ENCODE measurements at places on chromosomes 7 and 10. TPM values are rescaled to one million over a fixed set of nuclear protein-coding genes. Genes with fewer than 3 reads are reported as not detected.

The MINDY3 gene
- total RNA-seq, result 50.0 TPM

The TUBGCP2 gene
- total RNA-seq, result 27.9 TPM

The GIMAP8 gene
- 31.5 TPM for total RNA-seq

The OR2A12 gene
- not detected for total RNA-seq

The PHTF2 gene
- 6.4 TPM for total RNA-seq

The MYH16 gene
- not detected for total RNA-seq

The LDB1 gene
- 50.5 TPM for total RNA-seq

The ATXN7L1 gene
- 22.4 TPM for total RNA-seq

The HIP1 gene
- total RNA-seq, result 13.5 TPM

The GIMAP5 gene
- 22.6 TPM for total RNA-seq

The GPR158 gene
- total RNA-seq, result not detected

The IGFBP1 gene
- not detected for total RNA-seq

The SPDYE18 gene
- total RNA-seq, result 2.6 TPM

DNA sequence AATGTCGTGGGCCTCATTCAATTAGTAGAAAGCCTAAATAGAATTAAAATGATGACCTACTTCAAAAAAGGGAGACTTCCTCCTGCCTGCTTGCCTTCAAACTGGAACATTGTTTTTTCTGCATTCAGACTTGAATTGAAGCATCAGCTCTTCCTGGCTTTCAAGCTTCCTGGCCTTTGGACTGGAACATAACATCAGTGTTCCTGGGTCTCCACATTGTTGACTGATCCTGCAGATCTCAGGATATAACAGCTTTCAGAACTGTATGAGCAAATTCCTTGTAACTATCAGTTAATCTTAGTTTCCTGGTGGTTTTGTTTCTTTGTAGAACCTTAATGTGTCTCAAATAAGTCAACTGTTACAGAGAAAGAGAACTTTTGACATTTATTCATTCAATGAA is 18.6 kb downstream of the MAGI2 start:
- no peak overlapping the region for H3K27ac ChIP-seq
- no peaks in the 10 kb centered on the region for H3K27me3 ChIP-seq
- no peaks in the 10 kb centered on the region for H3K36me3 ChIP-seq
- no peak overlapping the region for H3K4me3 ChIP-seq
- H3K4me1 ChIP-seq, result no peaks in the 10 kb centered on the region
- no peak for DNase-seq

DNA sequence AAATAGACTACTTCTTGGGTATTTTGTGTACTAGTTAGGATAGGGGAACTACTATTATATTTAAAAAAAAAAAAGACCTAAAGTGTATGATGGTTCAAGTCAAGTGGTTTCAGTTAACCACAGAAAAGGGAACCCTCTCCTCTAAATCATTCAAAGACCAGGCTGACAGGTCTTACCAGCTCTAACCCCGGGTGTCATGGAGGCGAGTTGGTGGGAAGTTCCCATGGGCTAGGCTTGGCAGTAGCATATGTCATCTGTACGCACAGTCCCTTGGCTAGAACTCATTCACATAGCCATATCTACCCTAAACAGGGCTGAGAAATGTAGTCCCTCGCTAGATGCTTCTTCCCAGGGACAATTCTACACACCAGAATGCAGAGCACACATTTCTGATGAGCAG is 37.7 kb upstream of the KCNMA1 start:
- H3K27ac ChIP-seq, result no peak overlapping the region
- no peak for DNase-seq
- no peaks in the 10 kb centered on the region for H3K36me3 ChIP-seq
- no peak overlapping the region for H3K4me3 ChIP-seq
- H3K4me1 ChIP-seq, result no peaks in the 10 kb centered on the region

DNA sequence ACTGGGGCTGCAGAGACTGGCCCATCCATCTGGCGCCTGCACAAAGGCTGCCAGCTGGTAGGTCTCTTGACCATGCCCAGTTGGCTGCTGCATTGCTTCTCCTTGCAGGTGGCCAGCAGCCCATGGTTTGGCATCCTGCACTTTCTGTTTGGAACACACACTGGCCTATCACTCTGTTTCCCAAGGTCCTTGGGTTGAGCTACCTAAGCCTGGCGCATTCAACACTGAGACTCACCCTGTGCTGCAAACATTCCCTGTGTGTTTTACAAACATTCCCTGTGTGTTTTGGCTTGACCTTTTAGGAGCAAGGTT is 55.5 kb downstream of the TACR2 start:
- H3K36me3 ChIP-seq, result no peaks in the 10 kb centered on the region

- no peaks in the 10 kb centered on the region for H3K27me3 ChIP-seq
- no peak for DNase-seq
- H3K4me3 ChIP-seq, result no peak overlapping the region
- H3K27ac ChIP-seq, result no peak overlapping the region
- no peaks in the 10 kb centered on the region for H3K36me3 ChIP-seq
- no peaks in the 10 kb centered on the region for H3K4me1 ChIP-seq
Observed at GRCh38 chr10:1187855-1188557, 131.8 kb downstream of the WDR37 start.

GRCh38 chr10:129622291-129622690 is 155.2 kb downstream of the MGMT start:
- H3K36me3 ChIP-seq, result no peaks in the 10 kb centered on the region
- no peak for DNase-seq
- H3K27me3 ChIP-seq, result no peaks in the 10 kb centered on the region
- no peak overlapping the region for H3K4me3 ChIP-seq
- no peak overlapping the region for H3K27ac ChIP-seq

GRCh38 chr7:152137476-152138025 is 112.1 kb downstream of the GALNT11 start:
- no peaks in the 10 kb centered on the region for H3K36me3 ChIP-seq
- no peaks in the 10 kb centered on the region for H3K4me1 ChIP-seq

- H3K36me3 ChIP-seq, result no peaks in the 10 kb centered on the region
- DNase-seq, result no peak
- H3K27me3 ChIP-seq, result no peaks in the 10 kb centered on the region
Observed at GRCh38 chr7:97466071-97466470, 265.8 kb upstream of the TAC1 start.

DNA sequence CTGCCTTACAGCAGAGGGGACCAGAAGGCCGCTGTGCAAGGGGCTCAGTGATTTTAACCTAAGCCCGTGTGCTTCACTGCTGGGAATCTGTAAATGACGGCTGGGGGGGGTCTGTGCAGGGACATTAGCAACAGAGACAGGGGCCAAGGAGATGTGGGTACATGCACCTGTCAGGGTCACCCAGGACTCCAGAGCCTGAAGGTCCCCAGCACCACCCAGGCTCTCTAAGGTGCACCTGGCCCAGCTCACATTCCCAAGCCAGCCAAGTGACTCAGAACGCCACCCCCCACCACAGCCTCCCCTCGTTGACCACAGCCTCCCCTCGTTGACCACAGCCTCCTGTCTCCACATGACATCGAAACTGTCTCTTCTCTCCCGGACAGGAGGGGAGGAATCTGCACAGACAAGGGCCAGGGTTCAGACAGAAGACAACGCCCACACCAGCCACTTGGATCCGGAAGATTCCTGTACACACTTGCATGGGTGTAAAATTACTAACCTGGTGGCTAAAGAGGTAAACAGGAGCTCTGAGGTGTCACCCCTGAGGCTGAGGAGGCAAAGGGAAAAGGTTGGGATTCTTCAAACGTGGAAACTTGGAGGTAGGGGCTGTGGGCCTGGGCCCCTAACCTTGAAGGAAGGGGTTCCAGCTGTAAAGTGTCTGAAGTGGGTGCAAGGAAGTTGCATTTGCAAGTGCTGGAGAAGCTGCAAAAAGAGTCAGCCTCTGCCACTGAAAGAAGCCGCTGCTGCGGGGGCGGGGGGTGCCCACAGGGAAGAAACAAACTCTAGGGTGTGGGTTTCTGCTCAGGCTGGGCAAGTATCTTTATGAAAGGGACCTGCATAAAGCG is 27.0 kb downstream of the CALML3 start:
- H3K4me1 ChIP-seq, result no peaks in the 10 kb centered on the region
- no peak for DNase-seq
- H3K4me3 ChIP-seq, result no peak overlapping the region

GRCh38 chr10:1923586-1923985 is 186.3 kb upstream of the ADARB2 start:
- no peak for DNase-seq
- no peaks in the 10 kb centered on the region for H3K4me1 ChIP-seq
- no peak overlapping the region for H3K4me3 ChIP-seq
- H3K36me3 ChIP-seq, result no peaks in the 10 kb centered on the region

- peak overlapping the region; percentile 65 for H3K27ac ChIP-seq
- no peak for DNase-seq
- no peaks in the 10 kb centered on the region for H3K27me3 ChIP-seq
- H3K36me3 ChIP-seq, result no peaks in the 10 kb centered on the region
- peaks cover 8% of the 10 kb centered on the region for H3K4me1 ChIP-seq
Observed at GRCh38 chr10:78757344-78757925, 311.3 kb upstream of the ZMIZ1 start.

DNA sequence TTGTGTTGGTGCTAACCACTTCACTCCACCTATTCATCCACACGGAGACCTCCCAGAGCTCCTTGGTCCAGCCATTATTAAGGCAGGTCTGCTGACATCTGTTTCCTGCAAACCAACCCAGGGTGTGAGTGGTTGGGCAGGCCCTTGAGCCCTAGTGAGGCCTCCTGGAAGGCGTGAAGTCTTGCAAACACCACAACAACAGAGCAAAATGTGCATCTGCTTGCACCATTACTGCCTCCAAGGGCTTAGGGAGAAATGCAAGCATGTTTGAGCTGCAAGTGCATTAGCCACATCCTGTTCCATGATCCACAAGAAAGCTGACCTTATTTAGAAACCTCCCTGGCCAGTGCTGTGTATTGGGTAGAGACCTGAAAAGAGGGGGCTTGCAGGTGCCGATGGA is 325.5 kb downstream of the GRID1 start:
- H3K27ac ChIP-seq, result no peak overlapping the region
- H3K4me1 ChIP-seq, result no peaks in the 10 kb centered on the region
- no peaks in the 10 kb centered on the region for H3K36me3 ChIP-seq

GRCh38 chr7:107173691-107174406 is 5.0 kb downstream of the HBP1 start:
- H3K27me3 ChIP-seq, result no peaks in the 10 kb centered on the region
- H3K36me3 ChIP-seq, result no peaks in the 10 kb centered on the region
- DNase-seq, result no peak
- H3K4me1 ChIP-seq, result peaks cover 25% of the 10 kb centered on the region

DNA sequence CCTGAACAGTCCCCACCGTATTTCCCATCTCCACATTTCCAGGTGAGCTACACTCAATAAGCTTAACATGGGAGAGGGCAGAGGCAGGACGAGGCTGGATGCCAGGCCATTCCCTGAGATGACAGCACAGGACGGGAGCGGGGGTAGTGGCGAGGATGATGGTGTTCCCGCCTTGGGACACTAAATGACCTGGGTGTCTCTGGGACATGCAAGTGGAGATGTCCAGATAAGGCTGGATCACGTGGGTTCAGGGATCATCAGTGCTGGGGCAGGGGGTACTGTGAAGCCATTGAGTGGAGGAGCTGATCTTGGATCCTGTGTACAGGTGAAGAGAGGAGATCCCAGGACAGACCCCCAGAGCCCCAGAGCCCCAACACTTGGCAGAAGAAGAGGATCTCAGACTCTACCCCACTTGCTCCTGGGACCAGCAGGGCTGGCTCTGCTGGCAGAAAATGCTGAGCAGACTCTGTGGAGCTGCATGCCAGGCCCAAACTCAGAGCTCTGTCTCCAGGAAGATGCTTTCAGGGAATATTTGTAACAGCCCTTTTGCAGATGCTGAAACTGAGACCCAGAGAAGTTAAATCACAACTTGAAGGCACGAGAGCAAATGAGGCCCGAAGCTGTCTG is 29.7 kb upstream of the HSPA12A start:
- no peaks in the 10 kb centered on the region for H3K4me1 ChIP-seq
- H3K27me3 ChIP-seq, result no peaks in the 10 kb centered on the region
- H3K27ac ChIP-seq, result peak overlapping the region; percentile 62
- no peak overlapping the region for H3K4me3 ChIP-seq

- H3K27me3 ChIP-seq, result no peaks in the 10 kb centered on the region
- H3K4me1 ChIP-seq, result no peaks in the 10 kb centered on the region
- H3K27ac ChIP-seq, result peak overlapping the region; percentile 86
- H3K4me3 ChIP-seq, result peak overlapping the region; percentile 73
- H3K36me3 ChIP-seq, result no peaks in the 10 kb centered on the region
Observed at GRCh38 chr7:24981171-24981951, 1.4 kb upstream of the OSBPL3 start.

- no peak for DNase-seq
- H3K4me1 ChIP-seq, result no peaks in the 10 kb centered on the region
- H3K36me3 ChIP-seq, result no peaks in the 10 kb centered on the region
- no peak overlapping the region for H3K4me3 ChIP-seq
Observed at GRCh38 chr10:27564398-27564797, 60.3 kb downstream of the RAB18 start.

DNA sequence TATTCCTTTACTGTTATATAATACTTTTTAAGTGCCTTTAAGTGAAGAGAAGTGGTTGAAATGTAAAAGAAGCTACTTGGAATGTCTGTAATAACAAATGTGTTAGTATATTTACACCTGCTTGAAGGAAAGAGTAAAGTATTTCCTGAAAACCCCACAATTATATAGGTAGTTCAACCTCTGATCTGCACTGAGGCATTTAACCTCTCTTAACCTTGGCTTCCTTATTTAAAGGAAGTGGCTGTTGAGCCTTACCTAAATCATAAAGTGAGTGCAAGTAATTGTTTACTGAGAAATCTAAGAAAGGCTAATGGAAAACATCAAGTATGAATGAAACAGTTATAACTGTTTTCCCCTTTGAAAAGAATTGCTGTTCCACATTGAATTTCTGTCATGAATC is 294.5 kb downstream of the ADK start:
- no peak for DNase-seq
- H3K4me3 ChIP-seq, result no peak overlapping the region
- H3K27ac ChIP-seq, result no peak overlapping the region
- H3K27me3 ChIP-seq, result no peaks in the 10 kb centered on the region
- H3K36me3 ChIP-seq, result no peaks in the 10 kb centered on the region
- no peaks in the 10 kb centered on the region for H3K4me1 ChIP-seq

- peak overlapping the region; percentile 86 for H3K27ac ChIP-seq
- peaks cover 26% of the 10 kb centered on the region for H3K4me1 ChIP-seq
- DNase-seq, result peak; percentile 40
- H3K27me3 ChIP-seq, result no peaks in the 10 kb centered on the region
Observed at GRCh38 chr10:78510566-78511323, 477.1 kb downstream of the RPS24 start.

DNA sequence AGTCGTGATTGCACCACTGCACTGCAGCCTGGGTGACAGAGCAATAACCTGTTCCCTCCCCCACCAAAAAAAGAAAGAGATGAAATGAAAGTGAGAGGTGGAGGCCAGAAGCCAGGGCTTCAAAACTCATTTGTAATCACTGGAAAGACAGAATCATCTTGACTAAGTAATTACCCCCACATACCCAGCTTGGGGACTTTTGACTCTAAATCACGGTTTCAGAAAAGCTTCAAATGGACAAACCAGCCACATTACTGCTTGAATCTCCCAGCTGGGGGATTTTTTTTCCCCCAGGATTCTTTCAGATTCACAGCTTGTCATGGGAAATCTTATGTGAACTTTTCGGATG is 361.0 kb downstream of the FRMD4A start:
- no peaks in the 10 kb centered on the region for H3K4me1 ChIP-seq
- H3K27ac ChIP-seq, result no peak overlapping the region
- H3K4me3 ChIP-seq, result no peak overlapping the region
- DNase-seq, result no peak
- no peaks in the 10 kb centered on the region for H3K27me3 ChIP-seq
- H3K36me3 ChIP-seq, result no peaks in the 10 kb centered on the region

Measured in uterus (tissue), 4 donors.